ENCODE measurements at places on chromosomes 5 and 9. TPM values are rescaled to one million over a fixed set of nuclear protein-coding genes. Genes with fewer than 3 reads are reported as not detected.

GRCh38 chr5:139746691-139747582 lies 48.7 kb upstream of the PSD2 start:
- H3K36me3 ChIP-seq, result no peaks in the 10 kb centered on the region
- H3K27me3 ChIP-seq, result peaks cover 11% of the 10 kb centered on the region
- DNase-seq, result peak; percentile 73
- peak overlapping the region; percentile 39 for H3K27ac ChIP-seq
- peak overlapping the region; percentile 70 for H3K4me3 ChIP-seq
- H3K4me1 ChIP-seq, result peaks cover 24% of the 10 kb centered on the region

- no peaks in the 10 kb centered on the region for H3K36me3 ChIP-seq
- no peak overlapping the region for H3K27ac ChIP-seq
- DNase-seq, result no peak
- H3K4me1 ChIP-seq, result no peaks in the 10 kb centered on the region
- H3K27me3 ChIP-seq, result no peaks in the 10 kb centered on the region
- H3K4me3 ChIP-seq, result no peak overlapping the region
Observed at GRCh38 chr5:107817951-107818350, 147.2 kb upstream of the EFNA5 start.

DNA sequence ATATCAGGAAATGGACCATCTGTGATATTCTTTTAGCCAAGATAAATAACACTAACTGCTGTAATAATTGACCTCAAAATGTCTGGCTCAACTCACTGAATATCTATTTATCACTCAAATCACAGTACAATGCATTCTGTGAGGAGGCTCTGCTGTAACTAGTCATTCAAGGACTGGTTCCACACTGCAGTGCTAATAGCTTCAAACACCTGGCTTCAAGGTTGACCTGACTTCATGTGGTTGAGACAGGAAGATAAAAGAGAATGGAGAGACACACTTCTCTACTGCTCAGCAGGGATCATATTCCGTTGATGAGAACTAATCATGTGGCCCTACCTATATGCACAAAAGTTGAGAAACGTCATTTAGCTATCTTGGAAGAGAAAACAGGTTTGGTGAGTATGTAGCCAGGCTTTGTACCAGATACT lies 3.4 kb upstream of the RHOBTB3 start:
- peaks cover 11% of the 10 kb centered on the region for H3K27me3 ChIP-seq
- H3K4me1 ChIP-seq, result peaks cover 32% of the 10 kb centered on the region
- no peak overlapping the region for H3K4me3 ChIP-seq
- H3K36me3 ChIP-seq, result no peaks in the 10 kb centered on the region

GRCh38 chr5:158720281-158720680 lies 379.4 kb downstream of the EBF1 start:
- H3K4me1 ChIP-seq, result no peaks in the 10 kb centered on the region
- no peaks in the 10 kb centered on the region for H3K36me3 ChIP-seq
- H3K27ac ChIP-seq, result no peak overlapping the region
- no peaks in the 10 kb centered on the region for H3K27me3 ChIP-seq

DNA sequence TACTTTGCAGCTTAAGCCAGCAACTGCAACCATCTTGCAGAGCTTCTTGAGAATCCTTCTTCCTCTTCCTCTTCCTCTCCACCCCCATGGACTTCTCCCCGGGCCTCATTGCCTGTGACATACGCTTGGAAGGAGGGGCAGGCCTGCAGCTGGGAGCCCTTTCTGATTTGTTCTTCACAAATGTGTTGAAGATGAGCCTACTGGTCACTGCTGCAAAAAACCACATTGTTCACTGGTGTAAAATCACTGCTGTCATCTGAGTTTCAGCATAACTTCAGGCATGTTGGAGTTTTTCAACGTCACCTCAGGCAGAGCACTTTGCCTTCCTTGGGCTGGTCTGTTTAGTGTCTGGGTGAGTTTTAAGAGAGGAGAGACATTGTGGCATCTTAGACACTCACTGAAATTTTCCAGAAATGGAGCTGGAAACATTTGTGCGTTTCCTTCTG lies 7.9 kb downstream of the TJP2 start:
- no peak overlapping the region for H3K4me3 ChIP-seq
- DNase-seq, result no peak
- H3K36me3 ChIP-seq, result no peaks in the 10 kb centered on the region
- H3K4me1 ChIP-seq, result no peaks in the 10 kb centered on the region
- H3K27me3 ChIP-seq, result no peaks in the 10 kb centered on the region
- no peak overlapping the region for H3K27ac ChIP-seq

DNA sequence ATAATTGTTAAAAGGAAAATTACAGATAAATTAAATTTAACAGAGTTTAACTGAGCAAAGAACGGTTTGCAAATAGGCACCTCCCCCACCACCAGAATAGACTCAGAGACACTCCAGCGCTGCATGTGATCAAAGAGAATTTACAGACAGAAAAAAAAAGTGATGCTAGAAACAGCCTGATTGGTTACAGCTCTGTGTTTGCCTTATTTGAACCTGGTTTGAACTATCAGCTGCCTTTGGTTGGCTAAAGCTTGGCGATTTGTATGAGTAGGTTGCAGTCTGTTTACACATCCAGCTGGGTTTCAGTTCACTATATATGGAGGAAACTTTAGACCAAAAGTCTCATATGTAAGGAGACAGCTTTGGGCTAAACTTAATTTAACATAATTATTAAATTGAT lies 249.1 kb downstream of the ENC1 start:
- no peak for DNase-seq
- H3K4me1 ChIP-seq, result no peaks in the 10 kb centered on the region
- H3K4me3 ChIP-seq, result no peak overlapping the region
- no peaks in the 10 kb centered on the region for H3K36me3 ChIP-seq

GRCh38 chr9:38671748-38672147 lies 48.2 kb downstream of the FAM240B start:
- DNase-seq, result no peak
- no peak overlapping the region for H3K4me3 ChIP-seq
- H3K4me1 ChIP-seq, result peaks cover 6% of the 10 kb centered on the region
- H3K36me3 ChIP-seq, result no peaks in the 10 kb centered on the region
- no peak overlapping the region for H3K27ac ChIP-seq

DNA sequence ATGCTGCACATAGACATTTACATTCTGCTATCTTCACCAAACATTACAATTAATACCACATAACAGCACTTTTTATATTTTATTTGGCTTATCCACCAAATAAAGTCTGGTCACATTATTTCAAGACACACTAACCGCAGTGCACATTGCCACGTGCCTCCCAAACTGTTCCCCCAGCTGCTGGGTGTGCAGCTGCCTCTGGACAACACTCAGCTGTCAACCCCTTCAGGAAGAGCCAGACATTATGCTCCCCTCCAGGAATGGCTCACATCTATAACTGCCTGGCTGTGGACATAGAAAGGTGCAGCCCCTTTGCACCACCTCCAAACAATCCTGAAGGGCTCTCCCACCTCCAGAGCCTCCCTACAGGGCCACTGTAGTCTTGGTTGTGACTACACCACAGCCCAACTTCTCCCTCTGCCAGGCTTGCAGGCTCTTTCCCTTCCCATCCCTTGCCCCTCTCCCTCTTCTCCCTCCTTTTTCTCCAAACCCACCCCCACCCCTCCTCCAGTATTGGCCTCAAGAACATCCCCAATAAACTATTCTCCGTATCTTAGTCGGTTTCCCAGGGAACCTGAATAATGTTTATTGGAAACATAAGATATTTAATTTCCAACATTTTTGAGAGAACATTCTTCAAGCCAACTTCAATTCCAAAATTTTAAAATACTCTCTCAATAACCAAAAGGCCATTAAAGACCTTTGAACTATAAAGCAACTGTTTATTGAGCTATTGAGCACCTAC lies 372.3 kb downstream of the CTNND2 start:
- H3K4me1 ChIP-seq, result no peaks in the 10 kb centered on the region
- no peaks in the 10 kb centered on the region for H3K36me3 ChIP-seq
- no peaks in the 10 kb centered on the region for H3K27me3 ChIP-seq
- DNase-seq, result no peak
- H3K4me3 ChIP-seq, result no peak overlapping the region

GRCh38 chr9:136751244-136751643 lies 2.9 kb upstream of the LCN6 start:
- H3K4me1 ChIP-seq, result no peaks in the 10 kb centered on the region
- no peaks in the 10 kb centered on the region for H3K36me3 ChIP-seq
- no peak overlapping the region for H3K4me3 ChIP-seq
- no peaks in the 10 kb centered on the region for H3K27me3 ChIP-seq

DNA sequence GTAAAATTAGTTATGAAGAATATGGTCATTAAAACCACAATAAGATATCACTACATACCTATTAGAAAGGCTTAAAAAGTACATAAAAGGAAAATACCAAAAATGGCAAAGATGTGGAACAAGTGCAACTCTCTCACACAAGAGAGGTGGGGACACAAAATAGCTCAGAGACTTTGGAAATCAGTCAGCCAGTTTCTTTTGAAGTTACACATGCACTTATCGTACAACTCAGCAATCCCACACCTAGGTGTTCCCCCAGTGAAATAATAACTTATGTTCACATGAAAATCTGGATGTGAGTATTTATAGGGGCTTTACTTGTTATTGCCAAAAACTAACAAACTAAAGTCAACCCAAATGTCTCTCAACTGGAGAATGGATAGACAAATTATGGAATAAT lies 9.8 kb upstream of the RICTOR start:
- no peaks in the 10 kb centered on the region for H3K4me1 ChIP-seq
- H3K27me3 ChIP-seq, result peaks cover 14% of the 10 kb centered on the region
- H3K36me3 ChIP-seq, result no peaks in the 10 kb centered on the region

DNA sequence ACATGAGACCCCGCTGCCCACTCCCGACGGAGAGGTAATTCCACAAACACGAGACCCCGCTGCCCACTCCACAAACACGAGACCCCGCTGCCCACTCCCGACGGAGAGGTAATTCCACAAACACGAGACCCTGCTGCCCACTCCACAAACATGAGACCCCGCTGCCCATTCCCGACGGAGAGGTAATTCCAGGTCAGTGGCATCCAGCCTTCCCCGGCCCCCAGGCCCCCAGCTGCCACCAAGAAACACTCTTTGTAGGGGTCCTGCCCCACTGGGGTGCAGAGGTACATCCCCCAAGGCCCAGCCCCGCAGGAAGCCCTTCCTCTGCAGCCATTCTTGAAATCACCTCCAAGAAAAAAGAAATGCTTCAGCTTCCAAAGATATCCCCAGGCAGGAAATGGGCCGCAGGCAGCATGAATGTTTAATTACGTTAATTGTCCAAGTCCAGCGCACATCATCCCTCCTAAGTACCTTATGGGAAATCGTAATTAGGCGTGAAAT lies 115.9 kb downstream of the ADAMTS2 start:
- no peaks in the 10 kb centered on the region for H3K27me3 ChIP-seq
- H3K36me3 ChIP-seq, result no peaks in the 10 kb centered on the region
- DNase-seq, result no peak
- H3K27ac ChIP-seq, result no peak overlapping the region
- H3K4me1 ChIP-seq, result no peaks in the 10 kb centered on the region
- no peak overlapping the region for H3K4me3 ChIP-seq

DNA sequence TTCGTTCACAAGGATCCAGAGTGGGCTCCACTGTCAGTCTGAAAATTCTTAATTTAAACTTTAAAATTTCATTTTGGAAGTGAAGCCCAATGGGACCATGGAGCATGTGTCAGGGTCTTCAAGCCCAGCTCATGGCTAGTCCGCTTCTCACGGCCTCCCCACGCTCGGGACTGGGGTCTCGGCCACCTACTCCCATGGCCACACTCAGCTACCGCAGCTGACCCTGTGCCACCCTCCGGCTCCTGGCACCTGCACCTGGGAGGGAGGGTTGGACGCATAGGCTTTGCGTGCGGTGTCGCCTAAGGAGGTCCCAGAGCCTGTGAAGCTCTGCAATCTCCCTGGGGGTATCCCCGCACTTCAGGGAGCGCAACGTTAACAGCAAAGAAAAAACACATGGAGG lies 175.7 kb upstream of the PRLR start:
- no peaks in the 10 kb centered on the region for H3K27me3 ChIP-seq
- H3K36me3 ChIP-seq, result no peaks in the 10 kb centered on the region
- H3K4me1 ChIP-seq, result no peaks in the 10 kb centered on the region
- H3K27ac ChIP-seq, result no peak overlapping the region
- DNase-seq, result no peak

DNA sequence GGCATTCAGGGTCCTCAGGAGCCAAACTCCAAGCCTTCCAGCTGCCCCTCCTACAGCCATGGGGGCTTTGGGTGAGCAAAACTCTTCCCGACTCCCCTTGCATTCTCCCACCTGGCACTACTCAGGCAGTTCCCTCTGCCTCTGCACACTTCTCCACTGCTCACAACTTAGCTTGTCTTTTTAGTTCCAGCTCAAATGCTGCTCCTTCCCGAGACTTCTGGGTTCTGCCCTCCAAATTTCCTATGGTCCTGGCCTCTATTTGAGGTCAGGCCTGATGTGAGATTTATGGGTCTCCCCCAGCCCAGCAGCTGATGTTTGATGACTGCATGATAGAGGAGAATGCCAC lies 5.7 kb upstream of the SLC25A48 start:
- H3K27me3 ChIP-seq, result no peaks in the 10 kb centered on the region
- no peaks in the 10 kb centered on the region for H3K4me1 ChIP-seq
- H3K4me3 ChIP-seq, result no peak overlapping the region
- no peak for DNase-seq
- no peaks in the 10 kb centered on the region for H3K36me3 ChIP-seq

- no peaks in the 10 kb centered on the region for H3K36me3 ChIP-seq
- H3K4me1 ChIP-seq, result no peaks in the 10 kb centered on the region
- no peak for DNase-seq
- H3K4me3 ChIP-seq, result no peak overlapping the region
Observed at GRCh38 chr9:99876190-99876589, 30.3 kb upstream of the STX17 start.

DNA sequence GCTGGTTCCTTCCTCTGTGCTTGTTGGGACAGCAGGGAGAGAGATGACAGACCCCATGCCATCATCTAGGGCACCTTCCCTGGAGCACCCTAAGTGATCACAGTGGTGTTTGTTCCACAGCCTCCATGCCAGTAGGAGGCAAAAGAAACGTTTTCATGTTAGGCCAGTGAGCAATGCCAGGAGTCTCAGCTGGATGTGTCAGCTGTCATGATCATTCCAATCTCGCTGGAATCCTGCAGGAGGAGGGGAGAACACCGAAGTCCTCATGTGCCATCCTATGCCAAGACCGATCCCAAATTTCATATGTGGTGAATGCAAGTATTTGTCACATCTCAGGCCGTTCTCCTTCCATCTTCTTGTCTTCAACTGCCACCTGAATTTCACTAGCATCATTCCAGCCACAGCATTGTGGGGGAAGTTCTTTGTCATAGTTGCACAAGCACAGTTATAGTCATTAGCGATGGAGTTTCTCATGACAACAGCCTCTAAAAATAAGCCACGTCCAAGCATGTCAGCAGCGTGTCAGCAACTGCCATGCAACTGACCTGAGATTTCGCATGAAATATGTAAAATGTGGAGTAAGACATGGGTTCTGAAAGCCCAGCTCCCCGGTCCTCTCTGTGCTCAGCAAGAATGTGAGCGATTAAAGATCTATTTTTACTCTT lies 97.2 kb upstream of the DNAH5 start:
- H3K4me3 ChIP-seq, result no peak overlapping the region
- no peaks in the 10 kb centered on the region for H3K27me3 ChIP-seq
- H3K4me1 ChIP-seq, result no peaks in the 10 kb centered on the region
- H3K36me3 ChIP-seq, result no peaks in the 10 kb centered on the region

The CAMK4 gene
- 68.7 TPM for total RNA-seq

The LCNL1 gene
- total RNA-seq, result 0.22 TPM

The TBC1D9B gene
- total RNA-seq, result 74.8 TPM

The PDE8B gene
- total RNA-seq, result not detected

The TMOD1 gene
- 1.5 TPM for total RNA-seq

The COL15A1 gene
- total RNA-seq, result not detected

The PLPP7 gene
- not detected for total RNA-seq

Data from CD8-positive, alpha-beta memory T cell (primary cell).